Stomach (tissue), 19 donors: ENCODE measurements at places on chromosomes 12 and 14. TPM values are rescaled to one million over a fixed set of nuclear protein-coding genes. Genes with fewer than 3 reads are reported as not detected.

NTN4 gene
- 13.0 TPM for polyA plus RNA-seq

WNT1 gene
- polyA plus RNA-seq, result not detected

SERPINA6 gene
- polyA plus RNA-seq, result 0.19 TPM

GRCh38 chr12:93361151-93361919 is 16.4 kb upstream of the NUDT4 start:
- no peak overlapping the region for H3K4me3 ChIP-seq
- H3K36me3 ChIP-seq, result no peaks in the 10 kb centered on the region
- H3K27ac ChIP-seq, result no peak overlapping the region

GRCh38 chr14:72591391-72591790 is 302.5 kb downstream of the DPF3 start:
- no peak overlapping the region for H3K4me3 ChIP-seq
- H3K27me3 ChIP-seq, result no peaks in the 10 kb centered on the region
- H3K27ac ChIP-seq, result no peak overlapping the region
- no peaks in the 10 kb centered on the region for H3K36me3 ChIP-seq

- no peaks in the 10 kb centered on the region for H3K36me3 ChIP-seq
- H3K4me3 ChIP-seq, result no peak overlapping the region
- H3K27me3 ChIP-seq, result no peaks in the 10 kb centered on the region
- no peaks in the 10 kb centered on the region for H3K4me1 ChIP-seq
- no peak for DNase-seq
Measured at GRCh38 chr14:82694820-82695219, 1161.2 kb upstream of the SEL1L start.

- H3K27ac ChIP-seq, result no peak overlapping the region
- DNase-seq, result no peak
Measured at GRCh38 chr12:115411121-115411520, 727.1 kb upstream of the TBX3 start.

DNA sequence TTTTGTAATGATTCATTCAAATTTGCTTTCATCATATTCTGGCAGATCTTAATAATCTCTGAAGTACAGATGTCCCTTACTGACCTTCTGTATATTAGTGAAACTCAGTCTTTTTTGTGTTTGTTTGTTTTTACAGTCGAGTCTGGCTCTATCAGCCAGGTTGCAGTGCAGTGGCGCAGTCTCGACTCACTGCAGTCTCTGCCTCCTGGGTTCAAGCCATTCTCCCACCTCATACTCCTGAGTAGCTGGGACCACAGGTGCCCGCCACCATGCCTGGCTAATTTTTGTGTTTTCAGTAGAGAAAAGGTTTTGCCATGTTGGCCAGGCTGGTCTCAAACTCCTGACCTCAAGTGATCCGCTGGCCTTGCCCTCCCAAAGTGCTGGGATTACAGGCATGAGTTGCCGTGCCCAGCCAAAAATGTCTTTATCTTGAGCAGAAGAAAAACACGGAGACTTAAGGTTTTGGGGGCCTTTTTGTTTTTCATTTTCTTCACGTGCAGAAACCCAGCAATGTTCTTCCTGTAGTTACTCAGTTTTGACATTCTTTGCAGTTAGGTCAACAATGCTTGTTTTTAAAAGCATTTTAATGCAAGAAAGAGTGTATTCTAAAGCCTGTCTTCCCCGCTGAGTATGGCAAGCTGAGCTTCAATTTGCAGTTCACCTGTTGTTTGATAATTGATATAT is 79.5 kb downstream of the FAR2 start:
- no peaks in the 10 kb centered on the region for H3K4me1 ChIP-seq
- H3K36me3 ChIP-seq, result no peaks in the 10 kb centered on the region
- no peak for DNase-seq
- no peak overlapping the region for H3K27ac ChIP-seq
- H3K27me3 ChIP-seq, result no peaks in the 10 kb centered on the region

DNA sequence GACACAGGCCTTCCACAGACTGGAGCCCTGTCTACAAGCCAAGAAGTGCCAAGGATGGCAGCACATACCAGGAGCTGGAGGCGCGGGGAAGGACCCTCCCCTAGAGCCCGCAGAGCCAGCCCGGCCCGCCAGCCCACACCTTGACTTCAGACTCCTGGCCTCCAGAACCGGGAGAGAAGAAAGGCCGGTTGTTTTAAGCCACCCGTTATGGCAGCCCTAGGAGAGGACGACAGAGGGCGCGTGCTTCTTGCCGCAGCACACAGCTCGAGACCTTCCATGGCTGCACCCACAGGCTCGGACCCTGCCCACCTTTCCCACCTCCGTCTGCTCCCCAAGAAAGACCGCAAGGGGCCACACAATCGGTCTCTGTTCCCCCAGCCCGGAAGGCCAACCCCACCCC is 53.7 kb downstream of the RNF34 start:
- H3K4me3 ChIP-seq, result no peak overlapping the region
- H3K4me1 ChIP-seq, result peaks cover 13% of the 10 kb centered on the region
- no peak overlapping the region for H3K27ac ChIP-seq
